A549 (cell line): ENCODE measurements at places on chromosomes 1 and 21. TPM values are rescaled to one million over a fixed set of nuclear protein-coding genes. Genes with fewer than 3 reads are reported as not detected.

DNMT3L gene
- polyA plus RNA-seq = 0.09 TPM in 1 of 3 replicates, not detected in the others

SLC9C2 gene
- polyA plus RNA-seq = not detected in 3 replicates

KCNK2 gene
- 0.04 to 0.07 TPM (median 0.07 TPM) in 3 replicates for polyA plus RNA-seq

DNA sequence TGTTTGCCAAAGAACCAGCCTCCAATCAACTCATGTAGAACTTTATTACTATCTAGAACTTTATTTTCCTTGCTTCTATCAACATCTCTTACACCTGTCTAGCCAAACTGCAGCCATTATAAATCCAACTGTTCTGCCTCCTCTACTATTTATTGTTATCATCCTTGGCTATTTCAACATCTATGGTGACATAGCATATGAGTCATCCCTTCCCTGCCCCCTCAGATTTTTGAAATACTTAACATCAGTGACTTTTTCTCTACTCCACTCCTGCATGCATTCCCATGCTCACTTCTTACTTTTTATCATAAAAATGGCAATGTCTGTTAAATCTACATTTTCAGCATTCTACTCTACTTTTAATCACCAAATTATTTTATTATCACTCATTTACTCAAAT is 544.9 kb upstream of the NEGR1 start:
- DNase-seq = no peak
